ENCODE measurements at places on chromosomes 5 and 9.

GRCh38 chr5:170752257-170753215 is 31.0 kb upstream of the GABRP start:
- no peak for DNase-seq

DNA sequence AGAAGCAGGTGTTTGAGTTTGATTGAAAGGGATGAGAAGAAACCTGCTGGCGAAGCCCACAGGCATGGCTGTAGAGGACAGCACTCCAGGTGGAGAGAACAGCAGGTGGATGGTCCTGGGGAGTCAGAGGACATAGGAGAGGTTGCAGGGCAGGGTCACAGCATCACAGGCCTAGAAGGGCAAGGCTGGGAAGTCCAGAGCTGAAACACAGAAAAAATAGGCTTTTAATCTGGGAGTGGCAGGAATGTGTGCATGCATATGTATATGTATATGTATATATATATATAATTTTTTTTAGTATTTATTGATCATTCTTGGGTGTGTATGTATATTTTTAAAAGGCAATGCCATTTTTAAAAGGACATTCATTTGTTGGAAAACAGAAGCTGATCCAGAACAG is 118.4 kb downstream of the ADAMTS16 start:
- DNase-seq, result no peak

DNA sequence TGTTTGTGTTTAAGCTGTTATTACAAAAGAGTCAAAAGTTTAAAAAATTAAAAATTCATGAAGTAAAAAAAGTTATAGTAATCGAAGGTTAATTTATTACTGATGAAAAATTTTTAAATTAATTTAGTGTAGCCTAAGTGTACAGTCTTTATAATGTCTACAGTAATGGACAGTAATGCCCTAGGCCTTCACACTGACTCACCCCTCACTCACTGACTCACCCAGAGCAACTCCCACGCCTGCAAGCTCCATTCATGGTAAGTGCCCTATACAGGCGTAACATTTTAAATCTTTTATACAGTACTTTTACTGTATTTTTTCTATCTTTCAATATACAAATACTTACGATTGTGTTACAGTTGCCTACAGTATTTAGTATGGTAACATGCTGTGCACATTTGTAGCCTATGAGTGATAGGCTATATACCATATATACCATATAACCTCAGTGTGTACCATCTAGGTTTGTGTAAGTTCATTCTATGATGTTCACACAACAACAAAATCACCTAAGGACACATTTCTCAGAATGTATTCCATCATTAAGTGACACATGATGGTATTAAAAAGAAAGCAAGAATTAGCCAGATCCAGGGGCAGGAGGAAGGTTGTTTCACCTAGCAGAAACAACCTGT is 40.1 kb downstream of the DCAF10 start:
- no peak for DNase-seq

- no peak for DNase-seq
These were observed 171.8 kb downstream of the FSTL4 start for GRCh38 chr5:133440467-133441115.

- peak; percentile 51 for DNase-seq
These were observed 1.2 kb upstream of the INSL6 start for GRCh38 chr9:5186416-5187169.

DNA sequence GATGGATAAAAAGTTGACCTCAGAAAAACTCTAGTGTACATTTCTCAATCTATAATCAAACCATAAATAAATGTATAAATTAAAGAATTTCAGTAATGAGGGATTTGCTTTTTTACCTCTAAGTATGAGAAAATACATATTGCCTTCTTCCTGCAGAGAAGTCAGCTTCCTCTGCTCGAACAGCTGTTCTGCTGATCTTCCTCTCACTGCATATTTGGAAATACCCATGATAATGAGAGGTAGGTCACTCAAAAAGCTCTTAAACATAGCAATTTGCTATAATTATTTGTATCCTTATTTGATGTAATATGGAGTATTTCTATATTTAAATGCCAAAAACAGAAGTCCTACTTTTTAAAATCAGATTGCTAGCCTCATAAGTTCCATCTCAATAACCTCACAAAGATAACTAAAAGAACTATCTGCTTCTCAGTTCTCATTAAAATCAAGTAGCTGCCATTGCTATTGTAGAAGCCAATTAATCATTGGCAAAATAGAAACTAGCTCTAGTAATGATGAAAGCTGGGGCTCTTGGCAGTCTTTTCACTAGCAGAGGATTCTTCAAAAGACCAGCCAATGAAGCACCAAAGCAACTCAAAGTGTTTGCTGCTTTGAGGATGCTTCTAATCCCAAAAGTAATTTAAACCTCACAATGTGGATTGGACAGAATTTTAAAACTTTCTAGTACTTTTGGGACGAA is 35.7 kb upstream of the OR13D1 start:
- DNase-seq, result no peak

- no peak for DNase-seq
These were observed 222.2 kb downstream of the AOPEP start for GRCh38 chr9:94948567-94949235.

- no peak for DNase-seq
These were observed 72.2 kb downstream of the HSD17B4 start for GRCh38 chr5:119524485-119524884.

GRCh38 chr9:68443624-68444023 is 87.2 kb downstream of the PGM5 start:
- DNase-seq, result no peak

- no peak for DNase-seq
These were observed 32.2 kb upstream of the NOTCH1 start for GRCh38 chr9:136577941-136578625.

DNA sequence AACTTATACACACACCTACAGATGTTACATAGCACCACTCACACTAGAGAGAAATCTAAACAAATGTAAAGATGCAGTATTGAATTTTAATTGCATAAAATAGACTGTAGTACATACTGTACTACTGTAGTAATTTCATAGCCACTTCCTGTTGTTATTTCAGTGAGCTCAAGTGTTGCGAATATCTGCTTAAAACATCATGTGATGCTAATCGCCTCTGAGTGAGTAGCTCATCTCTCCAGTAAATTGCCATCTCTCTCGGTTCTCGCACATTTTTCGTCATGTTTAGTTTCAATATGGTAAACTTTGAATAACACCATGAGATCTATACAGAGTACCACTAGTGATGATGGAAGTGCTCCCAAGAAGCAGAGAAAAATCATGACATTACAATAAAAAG is 22.0 kb upstream of the ARHGEF28 start:
- DNase-seq, result no peak

- DNase-seq, result no peak
These were observed 45.2 kb downstream of the ENC1 start for GRCh38 chr5:74595143-74595925.

- no peak for DNase-seq
These were observed 176.2 kb downstream of the GABBR2 start for GRCh38 chr9:98532574-98532973.

DNA sequence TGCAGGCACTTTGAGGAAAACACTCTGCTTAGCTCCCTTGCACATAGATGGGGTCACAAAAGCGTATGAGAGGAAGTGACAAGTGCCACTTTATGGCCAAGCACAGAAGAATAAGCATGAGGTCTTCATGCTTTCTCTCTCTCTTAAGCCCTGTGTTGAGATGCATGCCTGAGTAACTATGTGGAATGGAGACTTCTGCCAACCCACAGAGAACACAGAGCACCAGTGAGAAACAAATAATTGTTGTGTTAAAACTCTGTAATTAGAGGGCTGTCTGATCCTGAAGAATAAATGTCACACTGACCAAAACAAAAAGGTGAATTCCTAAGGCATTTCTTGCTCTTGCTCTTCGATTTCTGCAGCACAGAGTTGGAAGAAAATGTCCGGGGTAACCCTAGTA is 488.5 kb downstream of the CTNND2 start:
- DNase-seq, result no peak

GRCh38 chr9:13586587-13587374 is 307.3 kb upstream of the MPDZ start:
- no peak for DNase-seq

GRCh38 chr5:35198075-35198474 is 32.2 kb downstream of the PRLR start:
- DNase-seq, result peak; percentile 47

- no peak for DNase-seq
These were observed 155.6 kb downstream of the SMARCA2 start for GRCh38 chr9:2170722-2171121.

DNA sequence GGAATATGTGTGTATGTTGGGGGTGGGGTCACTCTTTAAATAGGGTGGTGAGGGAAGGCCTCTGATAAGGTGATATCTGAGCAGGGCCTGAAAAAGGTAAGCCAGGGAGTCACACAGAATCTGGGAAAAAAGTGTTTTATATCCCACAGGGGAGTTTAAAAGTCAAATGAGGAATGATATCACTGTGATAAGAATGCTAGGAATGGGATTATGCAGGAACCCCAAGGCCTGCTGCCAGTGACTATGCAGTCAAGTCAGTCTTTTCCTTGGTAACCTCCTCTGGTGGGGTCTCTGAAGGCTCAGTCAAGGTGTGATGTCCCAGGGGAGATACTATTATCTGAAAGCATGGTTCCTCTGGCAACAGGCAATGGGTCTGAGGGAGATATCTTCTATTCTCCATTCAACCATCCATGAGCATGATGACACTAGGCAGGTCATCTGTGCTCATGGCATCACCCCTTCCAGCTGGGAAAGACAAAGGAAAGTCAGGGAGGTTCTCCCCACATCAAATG is 53.5 kb downstream of the GRIA1 start:
- DNase-seq, result no peak

DNA sequence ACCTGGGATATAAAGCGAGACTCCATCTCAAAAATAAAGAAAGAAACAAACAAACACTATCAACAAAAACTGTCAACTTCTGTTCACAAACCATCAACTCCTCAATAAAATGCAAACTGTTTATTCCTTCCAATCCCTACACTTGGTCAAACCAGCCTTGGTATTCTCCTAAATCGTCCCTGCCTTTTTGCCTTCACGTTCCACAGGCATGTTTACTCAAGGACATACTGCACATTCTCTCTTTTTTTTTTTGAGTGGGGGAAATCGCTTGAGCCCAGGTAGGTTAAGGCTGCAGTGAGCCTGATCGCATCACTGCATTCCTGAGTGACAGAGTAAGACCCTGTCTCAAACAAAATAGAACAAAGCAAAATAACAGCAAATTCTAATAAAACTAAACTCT is 13.0 kb downstream of the UBAP2 start:
- no peak for DNase-seq

GRCh38 chr9:97431549-97432143 is 19.8 kb downstream of the TDRD7 start:
- DNase-seq, result no peak

GRCh38 chr9:11086561-11086960 is 473.8 kb upstream of the PTPRD start:
- DNase-seq, result no peak

GRCh38 chr5:132425975-132426524 is 56.5 kb downstream of the SLC22A5 start:
- DNase-seq, result no peak

DNA sequence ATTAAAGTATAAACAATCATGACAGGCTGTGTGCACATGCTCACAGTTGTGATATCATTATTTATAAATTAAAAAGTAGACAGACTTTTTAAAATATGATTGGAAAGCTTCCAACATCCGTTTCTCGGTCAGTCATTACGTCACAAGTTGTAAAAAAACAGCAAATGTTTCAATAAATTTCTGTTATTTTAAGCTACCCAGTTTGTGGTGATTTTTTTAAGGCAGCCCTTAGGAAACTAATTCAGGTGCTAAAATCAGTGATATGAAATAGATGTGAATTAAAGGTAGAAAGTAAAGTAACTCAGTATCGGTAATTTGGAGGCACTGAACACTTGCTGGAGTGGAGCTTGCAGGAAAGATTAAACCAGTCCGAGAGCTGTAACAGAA is 1.2 kb downstream of the CCNH start:
- no peak for DNase-seq

DNA sequence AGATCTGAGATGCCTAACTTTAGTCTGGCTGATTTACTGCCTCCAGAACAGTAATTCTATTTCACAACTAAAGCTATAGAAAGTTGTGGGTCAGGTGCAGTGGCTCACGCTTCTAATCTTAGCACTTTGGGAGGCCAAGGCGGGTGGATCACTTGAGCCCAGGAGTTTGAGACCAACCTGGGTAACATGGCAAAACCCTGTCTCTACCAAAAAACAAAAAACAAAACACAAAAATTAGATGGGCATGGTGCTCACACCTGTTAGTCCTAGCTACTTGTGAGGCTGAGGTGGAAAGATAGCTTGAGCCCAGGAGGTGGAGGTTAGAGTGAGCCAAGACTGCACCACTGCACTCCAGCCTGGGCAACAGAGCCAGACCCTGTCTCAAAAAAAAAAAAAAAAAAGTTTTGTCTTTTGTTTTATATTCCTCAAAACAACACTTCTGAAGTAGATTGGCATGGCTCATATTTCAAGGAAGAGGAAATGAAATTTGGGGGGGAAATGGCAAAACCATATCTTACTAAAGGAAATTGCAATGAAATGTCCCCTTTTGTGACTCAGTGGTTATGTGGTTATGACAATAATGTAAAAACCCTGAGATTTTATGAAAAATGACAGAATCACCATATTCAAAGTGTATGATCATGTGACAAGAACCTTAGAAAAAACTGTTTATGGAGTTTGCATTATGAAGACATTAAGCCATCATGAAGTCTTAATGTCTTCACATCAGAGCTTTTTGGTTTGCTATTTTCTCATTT is 16.2 kb downstream of the FNBP1 start:
- no peak for DNase-seq

DNA sequence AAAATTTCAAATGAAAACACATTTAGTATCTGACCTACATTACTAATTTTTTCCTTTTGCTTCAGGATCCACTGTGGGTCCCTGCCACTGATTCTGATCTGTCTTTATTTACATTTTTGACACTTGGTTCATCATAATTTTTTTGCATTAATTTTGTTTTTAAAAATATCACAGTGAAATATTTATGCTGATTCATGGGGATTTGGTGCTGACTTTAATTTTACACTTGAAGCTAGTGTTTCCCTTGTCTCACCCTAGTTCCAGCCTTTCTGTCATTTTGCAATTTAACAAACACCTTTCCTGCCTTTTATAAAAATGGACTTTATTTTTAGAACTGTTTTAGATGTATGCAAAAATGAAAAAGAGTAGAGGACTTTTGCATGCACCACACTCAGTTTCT is 111.9 kb upstream of the MARCHF11 start:
- no peak for DNase-seq

GRCh38 chr5:60841361-60841760 is 2.7 kb downstream of the ELOVL7 start:
- DNase-seq, result no peak

GRCh38 chr5:13350767-13351166 is 593.7 kb downstream of the DNAH5 start:
- DNase-seq, result no peak

Measured in right hindlimb (tissue), 1 donor.